Ascending aorta (tissue), 2 donors: ENCODE measurements at places on chromosomes 4 and X.

- DNase-seq: no peak
Observed at GRCh38 chr4:23770011-23770410, 119.8 kb downstream of the PPARGC1A start.

GRCh38 chr4:102665527-102665926, 95.2 kb downstream of the MANBA start:
- no peak for DNase-seq

- DNase-seq: no peak
Observed at GRCh38 chr4:39024311-39024865, 7.8 kb downstream of the TMEM156 start.

DNA sequence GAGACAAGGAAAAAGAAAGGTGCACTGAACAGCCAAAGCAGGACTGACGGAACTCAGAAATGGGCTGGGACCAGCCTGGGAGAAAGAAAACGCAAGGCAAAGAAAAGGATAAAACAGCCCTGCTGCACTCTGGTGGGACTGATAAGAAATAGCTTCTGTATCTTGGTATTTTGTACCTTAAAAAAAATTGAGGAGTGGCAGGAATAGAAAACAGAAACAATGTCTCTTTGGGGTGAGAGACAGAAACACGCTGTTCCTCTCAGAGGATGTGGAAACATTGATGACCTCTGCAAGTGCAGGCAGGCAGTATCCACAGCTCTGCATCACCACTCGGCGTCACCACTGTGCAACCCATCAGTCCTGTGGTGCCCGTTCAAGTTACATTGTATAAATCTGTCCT, 152.5 kb upstream of the SPRY1 start:
- peak; percentile 72 for DNase-seq

- DNase-seq: no peak
Observed at GRCh38 chr4:98891478-98892337, 37.2 kb downstream of the EIF4E start.

DNA sequence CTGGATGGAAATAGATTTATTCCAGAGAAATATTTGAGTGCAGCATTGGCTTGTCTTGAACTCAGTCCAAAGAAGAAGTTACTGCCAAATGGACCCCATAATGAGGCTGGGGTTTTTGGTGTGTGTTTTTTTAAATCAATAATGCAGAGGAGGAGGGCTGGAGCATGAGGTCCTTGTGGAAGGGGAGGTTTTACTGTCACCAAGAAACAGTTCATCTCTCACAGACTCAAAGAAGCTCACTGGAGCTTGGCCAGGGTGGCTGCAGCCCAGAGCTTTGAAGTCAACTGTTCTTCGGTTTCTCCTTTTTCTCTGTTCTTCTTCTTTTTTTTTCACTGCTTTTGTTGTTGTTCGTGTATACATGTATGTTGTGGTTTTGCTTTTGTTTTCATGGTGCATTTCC, 377.7 kb downstream of the FBXW7 start:
- DNase-seq: no peak

GRCh38 chr4:139153411-139154133, 23.4 kb downstream of the ELF2 start:
- no peak for DNase-seq

DNA sequence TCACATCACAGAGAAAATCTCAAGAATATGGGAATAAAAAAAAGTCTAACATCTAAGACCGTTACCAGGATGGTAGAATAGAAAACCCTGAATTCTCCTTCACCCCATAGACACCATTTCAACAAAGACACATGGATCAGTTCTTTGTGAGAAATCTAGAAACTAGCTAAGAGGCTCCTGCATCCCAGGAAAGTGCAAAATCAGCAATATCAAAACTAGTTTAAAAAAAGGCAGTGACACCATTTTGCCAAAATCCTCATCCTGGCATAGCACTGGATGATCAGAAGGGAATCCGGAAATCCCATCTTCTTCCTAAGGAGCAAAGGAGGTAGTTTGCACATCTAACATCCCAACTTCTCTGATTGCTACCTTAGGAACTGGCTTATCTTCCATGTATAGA, 88.9 kb upstream of the MAGEE2 start:
- DNase-seq: no peak

DNA sequence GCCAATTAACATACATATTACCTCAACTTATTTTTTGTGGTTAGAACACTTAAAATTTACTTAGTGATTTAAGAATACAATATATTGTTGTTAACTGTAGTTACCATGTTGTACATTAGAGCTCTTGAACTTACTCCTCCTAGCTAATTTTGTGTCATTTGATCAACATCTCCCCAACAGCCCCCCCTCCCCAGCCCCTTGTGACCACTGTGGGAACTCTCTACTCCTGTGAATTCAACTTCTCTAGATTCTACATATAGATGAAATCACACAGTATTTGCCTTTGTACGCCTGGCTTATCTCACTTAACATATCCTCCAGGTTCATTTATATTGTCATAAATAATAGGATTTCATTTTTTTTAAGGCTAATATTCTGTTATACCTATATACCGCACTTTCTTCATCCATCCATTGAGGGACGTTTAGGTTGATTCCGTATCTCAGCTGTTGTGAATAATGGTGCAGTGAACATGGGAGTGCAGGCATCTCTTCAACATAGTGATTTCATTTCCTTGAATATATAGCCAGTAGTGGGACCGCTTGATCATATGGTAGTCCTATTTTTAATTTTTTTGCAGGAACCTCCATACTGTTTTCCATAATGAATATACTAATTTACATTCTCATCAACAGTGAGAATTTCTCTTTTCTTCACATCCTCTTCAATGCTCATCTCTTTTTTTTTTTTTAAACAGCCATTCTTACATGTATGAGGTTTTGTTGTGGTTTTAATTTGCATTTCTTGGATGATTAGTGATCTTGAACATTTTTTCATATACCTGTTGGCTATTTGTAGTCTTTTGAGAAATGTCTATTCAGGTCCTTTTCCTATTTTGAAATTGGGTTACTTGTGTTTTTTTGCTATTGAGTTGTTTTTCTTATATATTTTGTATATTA, 66.8 kb downstream of the RAPGEF2 start:
- DNase-seq: no peak

DNA sequence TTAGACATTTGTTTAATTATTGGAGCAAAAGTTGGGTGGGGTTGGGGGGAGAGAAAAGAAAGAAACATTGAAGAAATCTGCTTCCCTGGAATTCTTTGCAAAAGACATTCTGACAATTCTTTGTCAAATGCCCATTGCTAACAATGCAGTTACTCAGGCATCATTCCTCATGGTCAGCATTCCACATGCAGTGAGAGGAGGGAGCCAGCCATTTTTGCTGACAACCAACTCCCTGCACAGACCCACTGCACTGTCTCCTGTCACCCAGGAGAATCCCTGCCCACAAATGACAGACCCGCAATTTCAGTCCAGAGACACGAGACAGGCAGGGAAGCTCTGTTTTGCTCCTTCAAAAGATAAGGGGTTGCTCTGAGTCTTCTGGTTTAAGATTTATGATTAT, 985.1 kb upstream of the SLIT2 start:
- DNase-seq: no peak

DNA sequence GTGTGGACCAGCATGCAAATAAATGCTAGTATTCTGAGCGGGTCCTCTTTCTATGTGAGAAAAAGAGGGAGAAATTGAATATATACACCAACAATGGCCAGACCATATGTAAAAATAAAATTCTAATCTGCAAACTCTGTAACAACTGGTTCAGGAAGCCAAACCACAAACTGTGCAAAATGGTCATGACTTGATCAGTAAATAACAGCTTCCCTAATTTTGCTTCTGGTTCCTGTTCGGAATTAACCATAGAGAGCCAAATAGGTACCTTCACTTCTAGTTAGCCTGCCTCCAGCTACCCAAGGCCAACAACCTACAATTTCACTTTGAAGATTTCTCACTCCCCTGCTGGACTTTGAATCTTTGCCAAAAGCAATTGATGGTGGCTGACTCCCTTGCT, 1313.2 kb downstream of the ADGRL3 start:
- no peak for DNase-seq

- no peak for DNase-seq
Observed at GRCh38 chrX:56279863-56280262, 47.7 kb downstream of the KLF8 start.

DNA sequence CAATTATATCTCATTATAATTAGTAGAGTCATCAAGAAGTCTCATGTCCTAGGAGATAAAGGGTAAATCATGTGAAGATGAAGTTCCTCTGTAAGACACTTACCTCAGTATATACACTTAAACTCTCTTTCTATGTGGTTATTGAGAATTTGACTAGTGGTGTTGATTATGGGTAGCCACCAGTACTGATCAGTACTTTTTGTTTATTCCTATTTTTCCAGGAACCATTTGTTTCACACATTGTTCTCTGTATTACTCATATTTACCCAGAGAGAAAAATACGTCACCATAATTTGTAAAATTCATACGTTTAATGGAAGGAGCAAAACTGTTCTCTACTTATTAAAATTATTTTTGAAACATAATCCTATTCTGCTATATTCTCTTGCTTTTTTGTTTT, 55.8 kb upstream of the PRDM8 start:
- no peak for DNase-seq

DNA sequence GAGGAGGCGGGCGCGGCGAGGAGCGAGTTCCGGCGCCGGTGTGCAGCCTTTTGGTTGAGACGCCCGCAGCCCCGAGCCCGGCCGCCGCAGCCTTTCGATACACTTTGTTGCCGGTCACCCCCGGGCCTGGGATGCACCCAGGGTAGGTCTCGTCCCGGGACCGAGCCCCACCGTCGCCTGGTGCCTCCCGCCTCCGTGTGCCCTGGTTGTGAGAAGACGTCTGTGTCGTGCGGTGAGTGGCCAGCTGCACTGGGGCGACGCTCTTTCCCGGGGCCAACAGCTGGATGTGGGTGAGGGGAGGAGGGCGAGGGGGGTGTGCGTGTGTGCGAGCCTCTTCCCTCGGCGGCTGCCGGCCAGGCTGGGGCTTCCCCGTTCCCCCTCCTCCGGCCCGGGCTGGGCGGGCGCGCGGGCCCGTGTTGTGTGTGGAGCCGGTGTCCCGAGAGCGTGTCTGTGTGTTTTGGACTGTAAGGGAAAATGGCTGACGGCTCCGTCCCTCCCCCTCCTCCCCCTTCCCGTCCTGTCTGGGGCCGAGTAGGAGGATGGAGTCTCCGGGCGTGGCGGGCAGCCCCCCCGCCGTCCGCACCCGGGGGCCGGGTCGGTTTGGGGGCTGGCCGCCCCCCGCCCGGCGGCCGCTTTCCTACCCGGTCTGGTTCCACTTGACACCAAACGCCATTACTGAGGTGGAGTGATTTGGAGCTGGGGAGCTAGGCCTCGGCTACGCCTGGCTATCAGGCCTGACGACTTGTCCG, 807 bp downstream of the USP9X start:
- peak; percentile 17 for DNase-seq
